ENCODE measurements at places on chromosomes 16 and 17.

GRCh38 chr17:6936370-6937028 is 59.4 kb upstream of the ALOX12 start:
- no peak for DNase-seq

GRCh38 chr16:85613604-85614337 is 649 bp downstream of the GSE1 start:
- DNase-seq = peak; percentile 38

- DNase-seq = no peak
Observed at GRCh38 chr17:34781071-34781470, 180.2 kb downstream of the CCT6B start.

DNA sequence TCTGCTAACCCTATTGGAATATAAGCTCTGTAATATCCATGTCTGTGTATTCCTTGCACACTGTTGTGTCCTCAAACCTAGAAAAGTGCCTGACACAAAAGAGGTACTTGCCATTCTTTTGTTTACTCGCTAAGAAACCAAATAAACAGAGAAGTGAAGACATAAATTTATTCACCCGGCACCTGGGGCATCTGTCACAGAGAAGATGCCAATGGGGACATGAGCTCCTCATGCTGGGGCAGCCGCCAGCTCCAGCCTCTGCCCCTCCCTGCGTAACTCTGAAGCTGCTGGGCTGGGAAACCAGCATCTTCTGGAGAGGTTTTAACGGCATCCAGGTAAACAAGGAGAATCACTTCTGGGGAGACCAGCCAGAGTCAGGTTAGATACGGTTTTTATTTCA is 15.1 kb upstream of the CDRT4 start:
- no peak for DNase-seq

GRCh38 chr16:55444754-55445485 is 34.1 kb upstream of the MMP2 start:
- DNase-seq = no peak

GRCh38 chr17:37598145-37598544 is 11.1 kb downstream of the SYNRG start:
- DNase-seq = no peak

DNA sequence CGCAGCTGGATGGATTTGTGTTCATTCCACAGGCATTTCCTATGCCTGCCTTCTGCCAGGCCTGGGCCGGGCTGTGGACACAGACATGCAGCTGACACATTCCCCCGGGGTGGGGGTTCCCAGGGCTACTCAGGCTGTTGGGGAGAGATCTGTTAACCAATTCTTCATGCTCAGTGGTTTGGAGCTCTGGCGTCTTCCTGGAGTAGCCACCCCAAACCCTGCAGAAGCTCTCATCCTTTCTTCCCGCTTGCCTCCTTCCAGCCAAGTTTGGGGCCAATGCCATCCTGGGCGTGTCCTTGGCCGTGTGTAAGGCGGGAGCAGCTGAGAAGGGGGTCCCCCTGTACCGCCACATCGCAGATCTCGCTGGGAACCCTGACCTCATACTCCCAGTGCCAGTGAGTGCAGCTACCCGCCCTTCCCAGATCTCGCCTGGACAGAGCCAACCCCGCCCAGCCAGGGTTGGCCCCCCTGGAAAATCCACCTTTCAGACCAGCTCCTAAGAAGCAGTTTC is 2.6 kb downstream of the ENO3 start:
- no peak for DNase-seq

DNA sequence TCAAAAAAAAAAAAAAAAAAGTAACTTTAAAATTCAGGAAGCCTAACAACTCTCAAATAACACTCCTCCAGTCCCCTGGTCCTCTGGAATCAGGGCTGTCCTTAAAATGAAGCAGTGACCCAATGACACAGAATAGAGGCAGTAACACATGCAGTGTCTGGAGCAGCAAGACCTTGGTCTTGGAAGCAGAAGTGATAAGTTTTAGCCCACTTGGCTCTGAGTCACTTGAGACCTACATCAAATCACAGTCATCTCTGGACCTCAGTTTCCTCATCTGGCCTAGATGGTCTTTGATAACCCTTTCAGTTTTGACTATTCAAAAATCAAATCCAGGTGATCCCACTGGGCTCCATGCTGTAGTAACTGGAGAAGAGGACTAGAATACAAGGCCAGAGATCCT is 39.0 kb downstream of the LYRM1 start:
- DNase-seq = no peak

- DNase-seq = no peak
Observed at GRCh38 chr16:79468121-79468552, 132.4 kb downstream of the MAF start.

DNA sequence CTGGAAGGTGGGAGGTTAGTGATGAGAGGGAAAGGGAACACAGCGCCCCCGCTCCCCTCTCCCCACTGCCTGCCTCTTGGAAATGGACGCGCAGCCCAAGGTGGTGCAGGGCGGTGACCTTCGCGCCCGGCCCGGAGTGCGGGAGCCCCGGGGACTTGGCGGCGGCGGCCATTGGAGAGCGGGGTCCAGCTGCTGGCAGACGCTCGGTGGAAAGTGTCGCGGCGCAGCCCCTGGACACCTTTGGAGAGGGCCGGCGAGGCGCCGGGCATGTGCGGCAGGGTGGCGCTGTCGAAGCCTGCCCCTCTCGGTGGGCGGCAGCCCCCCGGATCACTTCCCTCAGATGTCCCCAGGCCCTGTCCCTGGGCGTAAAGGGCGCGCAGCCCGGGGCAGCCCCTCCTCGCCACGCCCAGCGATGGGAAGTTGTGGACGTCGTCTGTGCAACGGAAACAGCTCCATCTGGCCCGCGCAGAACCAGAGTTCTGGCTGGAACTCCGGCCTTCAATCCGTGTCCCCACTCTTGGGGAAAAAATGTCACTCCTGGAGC is 16.7 kb downstream of the SALL1 start:
- no peak for DNase-seq

GRCh38 chr16:57112403-57113041 is 20.1 kb downstream of the CPNE2 start:
- no peak for DNase-seq

GRCh38 chr17:13030459-13031300 is 12.9 kb upstream of the ELAC2 start:
- peak; percentile 23 for DNase-seq

GRCh38 chr16:78866521-78866920 is 734.0 kb downstream of the MAF start:
- no peak for DNase-seq

GRCh38 chr17:50538549-50539410 is 6.2 kb downstream of the EPN3 start:
- DNase-seq = no peak
